Sigmoid colon (tissue), 7 donors: ENCODE measurements at places on chromosomes 12 and 14. TPM values are rescaled to one million over a fixed set of nuclear protein-coding genes. Genes with fewer than 3 reads are reported as not detected.

Gene HOXC10
- polyA plus RNA-seq = not detected

Gene CDC42BPB
- 51.5 TPM for polyA plus RNA-seq

DNA sequence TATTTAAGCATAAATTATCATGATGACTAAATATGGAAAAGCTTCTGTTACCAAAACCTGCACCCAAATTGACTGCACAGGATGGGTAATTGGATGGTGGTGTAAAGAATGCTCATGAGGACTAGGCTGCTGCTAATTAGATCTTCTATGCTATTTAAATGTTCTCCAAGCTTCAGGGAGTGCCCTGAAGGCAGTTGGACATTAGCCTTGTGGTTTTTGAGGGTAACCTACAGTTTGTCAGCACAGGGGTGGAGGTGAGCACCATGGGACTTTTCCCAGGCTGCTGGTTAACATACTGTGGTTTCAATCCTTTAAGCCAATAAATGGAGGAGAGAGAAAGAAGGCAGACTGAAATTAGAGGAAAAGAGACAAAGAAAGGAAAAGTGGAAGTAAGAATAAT is 145.0 kb downstream of the WIF1 start:
- DNase-seq = no peak

DNA sequence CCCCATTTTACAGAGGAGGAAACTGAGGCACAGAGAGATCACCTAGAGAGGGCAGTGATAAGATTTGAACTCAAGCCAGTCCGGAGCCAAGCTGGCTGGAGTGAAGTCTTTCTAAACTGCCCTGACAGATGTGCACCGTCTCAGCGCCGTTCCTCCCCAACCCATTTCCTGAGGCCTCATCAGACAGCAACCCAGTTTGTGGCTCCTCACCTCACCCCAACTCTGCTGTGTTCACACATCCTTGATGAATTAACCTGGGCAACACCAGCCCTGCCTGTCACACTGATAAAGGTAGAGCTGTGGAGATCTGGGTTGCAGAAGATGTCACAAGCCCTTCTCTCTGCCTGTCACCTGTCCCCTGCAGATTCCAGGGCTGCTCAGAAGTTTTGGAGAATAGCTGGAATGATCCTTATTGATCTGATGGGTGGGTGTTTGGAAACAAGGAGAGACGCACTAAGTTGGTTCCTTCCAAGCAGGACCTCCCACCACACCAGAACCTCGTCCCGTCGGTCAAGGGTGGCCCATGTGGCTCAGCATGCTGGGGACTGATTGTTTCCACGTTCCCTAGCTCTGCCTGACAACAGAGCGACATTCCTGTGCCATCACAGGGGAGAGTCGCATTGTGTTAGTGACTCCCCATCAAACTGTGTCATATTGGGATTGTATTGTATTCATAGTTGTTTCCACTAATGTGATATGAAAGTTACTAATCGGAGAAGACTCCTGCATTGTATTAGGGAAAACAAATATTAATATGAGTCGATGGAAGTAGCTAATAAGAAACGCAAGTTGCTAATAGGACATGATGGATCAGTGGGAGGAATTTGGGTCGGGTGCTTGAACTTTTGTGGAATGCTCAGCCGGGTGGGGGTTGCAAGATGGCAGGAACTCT is 200.6 kb downstream of the PHETA1 start:
- DNase-seq = no peak
